ENCODE measurements at places on chromosomes 2 and 18.

DNA sequence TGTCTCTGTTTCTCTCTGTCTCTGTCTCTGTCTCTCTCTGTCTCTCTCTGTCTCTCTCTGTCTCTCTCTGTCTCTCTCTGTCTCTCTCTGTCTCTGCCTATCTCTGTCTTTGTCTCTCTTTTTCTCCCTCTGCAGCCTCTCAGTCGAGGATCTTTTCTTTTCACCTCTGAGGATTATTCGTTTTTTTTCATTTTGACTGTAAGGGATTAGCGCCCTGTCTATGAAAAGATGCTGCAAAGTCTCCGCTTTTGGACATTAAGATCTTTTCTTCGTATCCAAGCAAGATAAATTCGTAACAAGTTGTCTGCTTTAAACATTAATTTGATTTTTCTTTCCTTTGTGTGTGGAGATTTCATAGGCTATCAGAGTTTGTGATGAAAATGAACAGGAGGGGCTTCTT is 191.2 kb upstream of the TPO start:
- no peak for DNase-seq

GRCh38 chr2:120472031-120472430 is 126.1 kb downstream of the INHBB start:
- no peak for DNase-seq

DNA sequence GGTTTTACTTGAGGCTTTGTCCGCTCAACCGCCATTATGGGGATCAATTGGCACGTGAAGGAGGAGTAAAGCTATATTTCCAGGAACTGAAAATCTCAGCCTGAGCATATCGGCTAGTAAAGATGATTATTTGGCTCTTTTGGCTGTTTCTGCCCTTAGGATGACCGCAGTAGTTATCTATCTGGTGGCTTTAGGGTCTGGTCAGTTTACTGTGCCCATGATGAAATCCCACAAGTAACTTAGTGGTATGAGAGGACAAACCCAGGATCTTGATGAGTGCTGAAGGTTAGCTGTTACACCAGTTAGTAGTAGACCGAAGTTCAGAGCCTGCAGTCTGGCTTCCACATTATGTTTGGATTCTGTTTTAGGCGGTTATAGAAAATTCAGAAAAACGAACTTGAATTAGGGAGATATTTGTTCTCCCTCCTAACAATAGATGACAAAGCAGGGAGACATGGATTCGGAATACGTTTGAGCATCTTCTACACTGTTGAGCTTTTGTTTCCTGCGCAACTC is 1.2 kb downstream of the MAT2A start:
- DNase-seq = no peak

DNA sequence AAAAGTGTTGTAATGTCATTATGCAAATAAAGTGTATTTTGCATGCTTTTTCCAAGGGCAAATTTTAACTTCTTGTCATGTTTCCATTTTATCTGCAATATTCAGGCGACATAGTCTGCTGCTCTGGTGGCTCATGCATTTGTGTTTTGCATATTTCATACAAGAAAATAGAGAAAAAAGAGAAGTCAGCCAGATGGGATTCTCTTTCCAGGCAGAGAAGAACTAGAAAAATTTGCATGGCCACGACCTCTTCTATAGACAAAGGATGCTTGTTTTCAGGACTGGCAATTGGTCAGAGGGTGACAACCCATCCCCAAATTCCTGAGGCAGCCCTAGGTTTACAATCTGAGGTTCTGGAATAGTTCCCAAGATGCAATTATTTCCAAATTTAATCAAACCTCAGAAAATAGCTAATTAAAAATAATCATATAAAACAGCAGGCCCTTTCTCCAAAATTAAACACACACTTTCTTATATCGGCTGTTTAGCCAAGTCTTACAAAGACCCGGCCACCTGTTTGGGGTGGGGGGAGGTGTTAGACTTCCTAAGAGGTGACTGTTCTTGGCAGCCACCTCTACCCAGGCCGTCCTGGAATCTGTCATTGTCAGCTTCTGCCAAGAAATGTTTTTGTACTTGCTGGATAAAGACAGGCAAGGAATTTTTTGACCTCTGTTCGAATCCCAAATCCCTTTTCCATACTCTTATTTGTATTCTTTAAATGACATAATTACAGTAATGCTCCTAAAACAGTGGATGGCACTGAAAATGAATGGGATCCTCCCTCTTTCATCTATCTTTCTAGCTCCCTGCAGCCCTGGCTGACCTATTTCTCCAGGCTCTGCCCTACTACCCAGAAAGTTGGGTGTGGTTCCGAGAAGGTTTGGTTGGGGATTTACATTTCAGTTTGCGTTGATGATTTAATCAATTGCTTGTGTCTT is 20.8 kb upstream of the SOS1 start:
- DNase-seq = no peak

DNA sequence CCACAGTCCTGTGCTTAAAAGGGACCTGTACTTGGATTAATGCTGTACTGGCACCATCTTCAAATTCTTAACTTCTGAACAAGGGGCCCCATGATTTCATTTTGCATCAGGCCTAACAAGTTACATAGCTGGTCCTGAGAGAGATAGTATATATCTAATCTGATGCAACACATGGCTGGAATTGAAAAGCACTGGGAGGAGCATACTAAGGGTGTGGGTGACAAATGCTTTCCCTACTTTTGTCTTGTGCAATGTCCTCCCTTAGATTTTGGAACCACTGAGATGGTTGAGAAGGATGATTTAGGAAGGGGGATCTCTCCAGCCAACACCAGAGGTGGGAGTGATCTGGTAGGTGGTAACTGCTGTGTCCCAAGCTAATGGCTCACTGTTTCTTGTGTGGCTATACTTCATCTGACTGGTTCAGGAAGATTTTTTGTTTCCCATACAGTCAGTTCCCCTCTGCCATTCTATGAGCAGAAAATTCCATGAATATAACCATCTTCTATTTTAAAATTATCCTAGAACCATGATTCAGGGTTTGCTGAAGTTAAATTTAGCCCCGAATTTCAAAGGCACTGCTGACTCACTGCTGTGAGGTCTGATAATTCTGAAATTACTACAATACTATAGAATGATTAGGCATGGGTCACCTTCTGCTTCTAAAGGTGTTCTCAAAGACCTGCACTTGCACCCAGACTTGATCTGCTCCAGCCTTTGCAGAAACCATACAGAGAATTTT is 108.3 kb upstream of the NCKAP5 start:
- DNase-seq = no peak

- DNase-seq = no peak
Measured at GRCh38 chr2:12076810-12077209, 330.4 kb downstream of the LPIN1 start.

DNA sequence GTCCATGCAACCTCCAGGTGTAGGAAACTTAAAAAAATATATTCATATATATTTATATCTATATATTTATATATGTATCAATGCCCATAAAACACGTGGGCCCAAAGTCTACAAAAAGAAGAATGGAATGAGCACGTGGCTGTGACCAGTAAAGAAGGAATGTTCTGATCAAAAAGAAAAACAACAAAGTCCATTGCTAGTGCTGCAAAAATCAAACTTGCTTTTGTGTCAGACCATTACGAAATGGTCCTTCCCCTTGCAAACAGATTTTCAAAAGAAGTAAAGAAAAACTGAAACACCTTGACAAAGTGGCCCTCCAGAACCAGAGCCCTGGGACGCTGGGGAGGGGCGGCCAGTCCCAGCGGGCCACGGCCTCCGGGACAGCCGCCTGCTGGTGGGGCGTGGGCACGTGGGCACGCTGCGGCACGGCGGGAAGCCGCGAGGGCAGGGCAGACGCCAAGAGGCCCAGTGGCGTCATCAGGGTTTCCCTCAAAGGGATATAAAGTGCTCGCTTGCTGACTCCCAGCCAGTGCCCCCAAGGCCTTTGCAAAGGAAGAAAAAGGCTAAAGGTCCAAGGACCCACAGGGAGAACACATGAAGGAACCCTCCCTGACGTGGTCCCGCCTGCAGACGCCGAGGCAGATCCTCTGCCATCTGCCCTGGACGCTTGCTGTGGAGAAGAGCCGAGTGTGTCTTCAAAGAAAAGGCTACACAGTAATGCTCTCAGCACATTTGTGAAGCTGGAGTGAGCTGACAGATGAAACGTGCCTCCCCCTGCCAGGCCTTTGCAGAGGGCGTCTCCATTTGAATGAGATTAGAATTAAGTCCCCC is 201.8 kb downstream of the TWIST2 start:
- DNase-seq = no peak

DNA sequence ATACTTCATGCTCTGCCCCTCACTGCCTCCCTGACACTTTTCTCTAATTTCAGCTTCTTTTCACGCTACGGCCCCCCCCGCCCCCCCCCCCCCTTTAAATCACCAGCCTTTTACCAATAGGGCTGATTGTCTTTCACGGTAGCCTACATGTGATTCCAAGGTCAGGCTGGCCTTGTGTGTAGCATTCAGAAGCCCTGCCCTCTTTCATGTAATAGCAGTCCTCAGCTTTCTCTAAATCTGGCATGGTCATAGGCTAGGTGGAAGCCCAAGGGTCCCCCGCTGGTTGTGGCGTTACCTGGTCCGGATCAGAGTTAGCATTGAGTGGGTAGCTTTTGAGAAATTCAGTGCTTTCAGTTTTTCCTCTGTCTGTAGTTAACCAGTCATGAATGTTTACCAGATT is 281.8 kb downstream of the ALPK2 start:
- no peak for DNase-seq

- no peak for DNase-seq
Measured at GRCh38 chr2:196149948-196150347, 21.4 kb downstream of the STK17B start.

GRCh38 chr2:177832611-177833433 is 239.8 kb downstream of the PDE11A start:
- DNase-seq = no peak

DNA sequence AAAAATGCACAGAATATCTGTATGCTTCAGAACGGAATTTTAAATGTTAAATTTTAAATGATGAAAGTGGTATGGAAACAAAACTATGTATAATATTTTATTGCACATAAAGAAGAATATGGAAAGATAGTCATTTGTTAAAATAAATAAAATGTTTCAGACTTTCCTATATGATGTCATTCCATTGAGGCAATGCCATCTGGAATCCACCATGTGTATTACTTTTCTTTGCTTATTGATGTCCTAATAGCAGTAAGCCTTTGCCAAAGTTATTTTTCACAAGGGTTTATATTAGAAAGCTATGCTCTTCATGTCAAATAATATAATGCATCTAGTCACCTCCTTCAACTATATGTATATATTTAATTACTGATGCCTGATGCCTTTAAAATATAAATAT is 601.6 kb upstream of the PKDCC start:
- no peak for DNase-seq

DNA sequence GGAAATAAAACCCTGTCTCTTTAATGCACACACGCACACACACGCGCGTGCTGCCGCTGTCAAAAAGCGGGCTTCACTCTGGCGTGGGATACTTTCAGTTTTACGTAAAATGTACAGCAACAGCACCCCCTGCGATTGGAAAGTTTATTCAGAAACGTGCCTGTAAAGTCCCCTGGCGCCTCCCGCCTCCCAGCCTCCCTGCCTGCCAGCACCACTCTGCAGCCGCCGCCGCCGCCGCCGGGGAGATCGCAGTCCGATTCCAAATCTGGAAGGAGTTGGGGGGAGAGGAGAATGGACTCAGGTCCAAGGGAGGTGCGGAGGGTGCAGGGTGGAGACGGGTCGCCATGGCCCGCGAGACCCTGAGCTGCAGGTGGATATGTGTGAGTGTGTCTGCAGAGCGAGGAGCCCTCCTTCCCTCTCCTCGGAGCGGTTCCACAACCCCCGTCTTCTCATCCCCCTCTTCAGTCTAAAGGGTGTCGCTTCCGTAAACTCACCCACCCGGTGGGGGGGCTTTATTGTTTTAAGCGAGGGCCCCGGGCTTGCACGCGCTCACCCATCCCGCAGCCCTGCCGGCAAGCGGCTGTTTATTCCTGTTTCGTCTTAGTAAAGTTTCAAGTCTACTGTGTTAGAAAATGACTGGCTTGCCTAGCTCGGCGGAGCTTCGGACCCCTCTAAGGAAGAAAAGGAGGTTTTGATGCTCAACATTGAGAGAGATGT is 1.8 kb upstream of the BCL11A start:
- DNase-seq = peak; percentile 16
